ENCODE measurements at places on chromosomes 6 and 20. TPM values are rescaled to one million over a fixed set of nuclear protein-coding genes. Genes with fewer than 3 reads are reported as not detected.
A peak's percentile ranks its signal among the peaks of the same experiment; 100 is the strongest.

GRCh38 chr6:845101-845500 lies 152.2 kb upstream of the EXOC2 start:
- DNase-seq, result no peak

The TRDN gene
- 0.79 TPM for total RNA-seq

- DNase-seq, result no peak
Measured at GRCh38 chr20:39016506-39016905, 54.4 kb downstream of the DHX35 start.

GRCh38 chr20:59625214-59625922 lies 21.0 kb downstream of the PHACTR3 start:
- DNase-seq, result no peak

DNA sequence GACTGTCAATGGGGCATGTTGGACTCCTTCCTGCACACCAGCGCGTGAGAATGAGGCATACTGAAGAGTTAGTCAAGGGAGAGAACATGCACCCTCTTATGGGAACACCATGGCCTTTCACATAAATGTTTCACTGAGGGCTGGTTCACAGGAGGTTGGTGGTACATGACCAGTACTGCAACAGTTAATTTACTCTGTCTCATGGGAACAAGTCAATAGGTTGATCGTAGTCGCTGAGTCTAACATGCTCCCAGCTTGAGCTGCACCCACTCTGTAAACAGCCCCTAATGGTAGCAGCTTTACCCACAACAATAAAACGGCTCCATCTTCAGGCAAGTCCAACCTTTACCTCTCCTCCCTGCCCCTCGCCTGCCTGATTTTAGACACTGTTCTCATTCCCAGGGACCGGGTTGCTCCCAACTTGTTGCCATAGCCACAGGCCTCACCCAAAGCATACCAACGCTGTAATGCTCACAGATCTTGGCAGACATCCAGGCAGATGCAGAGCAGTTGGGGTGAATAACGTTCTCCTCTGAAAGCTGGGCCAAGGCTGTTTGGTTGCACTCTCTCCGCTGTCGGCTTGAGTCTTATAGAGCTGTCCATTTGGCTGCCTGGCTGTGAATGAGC lies 111.3 kb downstream of the LY86 start:
- DNase-seq, result peak; percentile 83

The GHRH gene
- total RNA-seq, result not detected

DNA sequence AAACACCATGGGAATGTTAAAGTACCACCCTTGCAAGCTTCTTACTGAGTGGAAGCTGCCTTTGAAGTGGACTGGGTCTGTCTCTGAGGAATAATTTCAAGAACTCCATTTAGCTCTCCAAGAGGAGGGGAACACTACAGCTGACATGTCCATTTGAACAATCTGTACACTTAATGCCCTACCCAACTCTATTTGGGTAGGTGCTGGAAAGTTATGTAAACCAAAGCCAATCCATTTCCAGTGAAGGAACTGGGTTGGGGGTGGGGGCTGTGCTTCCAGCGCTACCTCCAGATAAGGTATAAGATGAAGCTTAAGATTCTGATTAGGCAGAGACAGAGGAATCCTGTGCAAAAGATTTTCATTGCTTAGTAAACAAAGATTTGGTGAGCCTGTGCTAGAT lies 122.0 kb downstream of the TCP11 start:
- no peak for DNase-seq

DNA sequence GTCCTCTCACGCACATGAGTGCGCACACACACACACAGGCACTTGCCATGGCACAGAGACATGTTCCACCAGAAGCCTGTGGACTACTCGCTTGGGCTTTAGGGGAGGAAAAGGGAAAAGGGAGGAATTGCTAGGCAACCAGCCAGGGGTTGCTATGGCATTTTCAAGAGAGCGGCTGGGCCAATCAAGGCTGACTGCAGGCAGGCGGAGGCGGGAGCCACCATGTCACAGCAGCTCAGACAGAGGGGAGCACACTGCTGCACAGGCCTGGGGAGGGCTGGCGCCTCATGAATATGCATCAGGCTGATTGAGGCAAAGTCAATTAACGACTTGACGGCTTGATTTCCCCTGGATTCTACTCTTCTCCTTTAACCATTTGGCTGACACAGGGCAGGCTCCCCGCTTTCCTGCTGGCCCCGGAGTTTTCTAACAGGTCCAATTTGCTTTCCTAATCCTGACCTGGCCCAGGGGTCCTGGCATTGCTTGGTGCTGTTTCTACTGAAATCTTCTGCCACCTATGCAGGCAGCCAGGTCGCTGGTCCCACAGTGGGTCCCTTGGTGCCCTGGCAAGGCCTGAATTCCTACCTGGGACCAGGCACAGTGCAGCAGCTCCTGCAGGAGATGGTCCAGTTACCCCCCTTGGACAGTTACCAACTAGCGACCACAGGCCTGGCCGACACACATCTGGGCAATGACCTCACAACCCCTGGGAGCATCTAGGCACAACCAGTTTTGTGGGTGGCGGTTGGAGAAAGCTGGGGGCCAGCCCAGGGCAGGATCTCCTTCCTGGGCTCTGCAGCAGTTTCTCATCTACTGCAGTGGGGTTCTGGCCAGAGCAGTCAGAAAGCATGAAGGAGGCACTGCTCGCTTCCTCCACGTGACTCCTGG lies 52.1 kb downstream of the YTHDF1 start:
- DNase-seq, result no peak

DNA sequence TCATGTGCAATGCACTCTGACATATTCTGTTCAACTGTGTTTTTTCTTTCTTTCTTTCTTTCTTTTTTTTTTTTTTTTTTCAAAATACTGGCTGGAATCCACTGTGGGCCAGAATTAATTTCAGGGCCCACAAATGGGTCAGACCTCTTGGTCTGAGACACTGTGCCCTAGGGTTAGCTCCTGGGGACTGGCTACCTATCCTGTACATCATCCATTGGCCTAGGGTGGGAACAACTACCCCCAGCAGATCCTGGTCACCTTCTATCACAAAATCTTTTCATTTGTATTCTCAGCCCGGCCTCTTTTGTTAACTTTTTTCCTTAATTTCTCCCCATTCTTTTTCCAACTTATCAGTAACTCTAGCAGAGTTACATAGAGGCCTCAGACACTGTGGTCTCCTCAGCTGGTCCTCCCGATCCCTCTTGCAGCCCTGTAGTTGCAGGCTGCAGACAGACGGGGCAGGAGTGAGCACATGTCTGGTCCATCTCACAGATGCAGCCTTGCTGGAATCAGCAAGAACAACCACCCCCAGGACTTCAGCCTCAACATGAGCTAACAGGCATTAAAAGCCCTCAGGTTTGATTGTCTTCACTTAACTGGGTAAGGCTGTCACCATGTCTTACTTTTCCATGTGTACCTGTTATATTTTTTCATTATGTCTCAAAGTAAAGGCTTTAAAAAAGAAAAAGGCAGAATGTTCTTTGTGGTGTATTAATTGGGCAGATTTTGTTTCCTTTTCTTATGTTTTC lies 41.3 kb downstream of the TXLNB start:
- peak; percentile 38 for DNase-seq

DNA sequence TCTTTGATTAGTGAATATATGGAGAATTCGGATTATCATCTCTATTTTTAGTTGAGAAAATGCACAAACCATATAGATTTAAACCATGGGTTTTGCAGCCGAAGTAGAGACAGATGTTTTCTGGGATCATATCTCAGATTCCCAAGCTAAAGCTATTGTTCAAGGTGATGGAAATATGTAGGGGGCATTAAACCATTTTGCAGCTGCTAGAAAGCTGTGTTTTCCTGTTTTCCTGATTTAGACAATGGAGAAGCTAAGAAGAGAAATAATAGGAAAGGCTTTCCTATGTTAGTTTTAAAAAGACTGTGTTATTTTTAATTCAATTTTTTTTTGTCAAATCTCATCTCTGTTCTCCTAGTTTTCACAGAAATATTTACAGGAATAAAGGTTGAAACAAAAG lies 6.2 kb downstream of the CD93 start:
- no peak for DNase-seq

DNA sequence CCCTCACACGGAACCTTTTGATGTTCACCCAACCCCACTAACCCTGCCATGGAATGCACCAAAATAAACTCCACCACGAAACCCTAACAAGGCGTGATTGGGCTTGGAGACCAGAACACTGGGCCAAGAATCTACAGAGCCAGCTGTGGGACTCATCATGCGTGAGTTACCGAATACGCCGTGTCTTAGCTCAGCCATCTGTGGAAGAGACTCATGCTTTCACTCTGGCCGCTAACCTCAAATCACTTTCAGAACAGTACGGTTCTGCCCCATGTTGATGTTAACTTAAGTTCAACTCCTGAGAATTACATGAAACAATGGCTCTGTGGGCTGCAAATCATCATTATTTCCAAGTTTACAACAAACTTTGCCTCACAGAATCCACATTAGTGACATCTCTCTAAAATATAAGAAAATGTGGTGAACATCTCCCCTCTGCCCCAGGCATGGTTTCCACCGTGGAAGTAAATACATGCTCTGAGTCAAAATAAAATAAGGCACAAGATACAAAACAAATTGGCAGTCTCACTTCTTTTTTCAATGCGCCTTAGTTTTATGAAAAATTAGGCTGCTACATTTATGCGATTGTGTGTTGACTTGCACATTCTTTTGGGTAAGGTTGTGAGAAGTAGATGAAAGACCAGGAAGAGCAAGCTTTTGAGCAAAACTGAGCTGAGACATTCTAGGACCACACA lies 308.9 kb upstream of the EXOC2 start:
- no peak for DNase-seq

- DNase-seq, result no peak
Measured at GRCh38 chr6:88975369-88975768, 12.0 kb upstream of the RNGTT start.

GRCh38 chr6:20778912-20779311 lies 244.7 kb downstream of the CDKAL1 start:
- no peak for DNase-seq

DNA sequence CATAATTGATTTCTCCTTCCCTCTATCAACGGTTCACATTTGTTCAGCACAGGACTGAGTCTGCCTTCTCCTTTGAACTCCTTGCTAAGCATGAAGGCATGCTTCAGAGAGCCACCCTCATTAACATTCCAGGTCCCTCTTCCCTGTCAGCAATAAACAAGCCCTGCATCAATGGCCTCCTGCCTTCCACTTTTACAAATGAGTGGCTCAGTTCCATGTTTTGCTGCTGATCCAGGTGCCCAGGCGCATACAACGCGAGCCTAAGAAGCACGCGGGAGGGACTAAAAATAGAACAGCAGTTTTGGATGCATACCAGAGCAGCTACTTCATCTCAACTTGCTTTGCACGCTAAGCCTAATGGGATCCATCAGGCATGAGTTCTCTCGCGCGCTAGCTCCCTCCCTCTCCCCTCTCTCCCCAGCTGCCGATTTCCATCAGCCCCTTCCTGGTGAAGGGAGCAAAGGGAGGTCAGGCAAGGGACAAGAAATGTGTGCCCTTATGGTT lies 53.4 kb downstream of the TRAF3IP2 start:
- DNase-seq, result no peak

- peak; percentile 78 for DNase-seq
Measured at GRCh38 chr20:41034239-41034638, 5.6 kb downstream of the TOP1 start.

DNA sequence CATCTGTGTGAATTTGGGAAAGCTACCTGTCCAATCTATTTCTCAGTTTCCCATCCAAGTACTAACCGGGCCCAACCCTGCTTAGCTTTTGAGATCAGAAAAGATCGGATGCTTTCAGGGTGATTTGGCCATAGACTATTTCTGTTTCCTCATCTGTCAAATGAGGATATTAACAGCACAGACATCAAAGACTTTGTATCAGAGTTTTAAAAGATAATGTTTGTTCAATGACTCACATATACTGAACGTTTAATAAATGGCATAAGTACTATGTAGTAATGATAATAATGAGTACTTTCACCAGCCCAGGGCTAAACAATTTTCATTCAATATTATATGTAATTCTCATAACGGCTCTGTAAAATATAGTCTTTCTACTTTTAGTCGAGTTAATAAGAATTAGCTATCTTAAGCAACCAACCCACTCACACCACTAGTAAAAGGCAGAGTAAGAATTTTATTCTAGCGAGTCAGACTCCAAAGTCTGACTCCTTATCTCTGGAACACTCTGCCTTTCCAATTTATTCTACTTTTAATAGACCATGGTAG lies 216.5 kb downstream of the ARHGAP18 start:
- no peak for DNase-seq

DNA sequence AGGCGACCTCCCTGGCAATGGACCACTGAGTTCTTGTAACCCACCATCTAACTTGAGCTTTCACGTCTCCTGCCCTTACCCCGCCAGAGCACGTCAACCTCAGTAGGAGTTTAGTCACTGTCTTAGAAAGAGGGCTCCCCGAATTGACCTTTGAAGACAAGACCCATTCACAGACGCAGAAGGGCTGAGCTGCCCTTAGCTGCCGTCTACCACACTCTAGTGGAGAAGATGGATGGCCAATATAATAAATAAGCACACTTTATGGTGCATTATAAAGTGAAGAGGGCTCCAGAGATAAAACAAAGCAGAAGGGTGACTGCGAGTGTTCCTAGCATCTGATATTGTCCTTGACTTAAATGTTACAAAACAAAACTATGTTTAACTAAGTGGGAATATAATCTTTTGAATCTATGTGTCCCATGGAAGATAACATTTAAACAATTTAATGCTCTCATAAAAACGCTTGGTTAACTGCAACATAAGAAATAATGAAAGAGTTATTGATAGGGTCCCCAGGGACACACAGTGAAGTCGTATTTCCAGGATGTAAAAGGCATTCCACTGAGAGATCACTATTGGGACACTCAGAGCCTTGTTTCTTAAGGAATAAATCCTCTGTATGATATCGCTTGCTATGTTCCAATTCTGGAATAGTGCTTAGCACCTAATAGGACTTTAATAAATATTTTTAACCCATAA lies 261.1 kb downstream of the THBS2 start:
- DNase-seq, result no peak

The SAMD10 gene
- total RNA-seq, result 1.4 TPM

DNA sequence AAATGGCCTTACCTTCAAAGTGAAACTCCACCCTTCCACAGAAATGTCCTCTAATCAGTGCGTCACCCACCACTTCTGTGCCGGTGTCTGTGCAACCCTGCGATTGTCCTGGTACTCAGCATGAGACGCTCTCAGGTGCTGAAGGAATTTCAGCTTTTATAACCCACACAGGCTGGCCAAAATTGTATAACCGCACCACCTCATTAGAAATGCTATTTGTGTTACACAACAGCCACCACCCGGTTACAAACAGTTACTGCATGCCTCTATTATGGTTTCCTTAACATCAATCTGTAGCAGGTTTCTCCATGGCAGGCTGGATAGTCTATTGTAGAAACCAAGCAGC lies 51.5 kb downstream of the SLC23A2 start:
- DNase-seq, result no peak

GRCh38 chr20:1294497-1294896 lies 28.4 kb downstream of the SNPH start:
- DNase-seq, result no peak

- DNase-seq, result no peak
Measured at GRCh38 chr20:56922497-56922896, 293.4 kb downstream of the TFAP2C start.

DNA sequence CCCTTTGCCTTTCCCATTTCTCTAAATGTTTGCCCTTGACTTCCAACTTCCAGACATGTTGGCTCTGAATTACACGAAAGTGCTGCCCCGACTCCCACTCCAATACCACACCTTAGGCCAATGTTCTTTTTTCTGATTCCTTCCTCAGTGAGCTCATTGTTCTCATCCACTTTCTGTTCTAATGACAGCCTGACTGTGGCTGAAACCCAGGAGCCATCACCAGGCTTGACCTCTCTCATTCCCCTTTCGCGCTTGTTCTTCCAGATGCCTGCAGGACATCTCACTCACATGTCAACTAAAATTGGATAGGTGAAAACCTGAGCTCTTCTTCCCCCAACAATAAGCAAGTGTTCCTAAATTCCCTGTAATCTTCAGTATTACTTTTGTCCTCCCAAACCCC lies 40.4 kb downstream of the PTPRK start:
- no peak for DNase-seq
